ENCODE measurements at places on chromosomes 2 and 18. TPM values are rescaled to one million over a fixed set of nuclear protein-coding genes. Genes with fewer than 3 reads are reported as not detected.
A peak's percentile ranks its signal among the peaks of the same experiment; 100 is the strongest.

GRCh38 chr2:227462462-227462951, 9.4 kb upstream of the AGFG1 start:
- H3K36me3 ChIP-seq, result no peaks in the 10 kb centered on the region
- no peaks in the 10 kb centered on the region for H3K27me3 ChIP-seq
- H3K4me1 ChIP-seq, result no peaks in the 10 kb centered on the region
- H3K4me3 ChIP-seq, result no peak overlapping the region
- no peak overlapping the region for H3K27ac ChIP-seq
- no peak for DNase-seq

METAP1D gene
- 38.2 TPM for total RNA-seq

ACADL gene
- total RNA-seq, result 0.26 TPM

DNA sequence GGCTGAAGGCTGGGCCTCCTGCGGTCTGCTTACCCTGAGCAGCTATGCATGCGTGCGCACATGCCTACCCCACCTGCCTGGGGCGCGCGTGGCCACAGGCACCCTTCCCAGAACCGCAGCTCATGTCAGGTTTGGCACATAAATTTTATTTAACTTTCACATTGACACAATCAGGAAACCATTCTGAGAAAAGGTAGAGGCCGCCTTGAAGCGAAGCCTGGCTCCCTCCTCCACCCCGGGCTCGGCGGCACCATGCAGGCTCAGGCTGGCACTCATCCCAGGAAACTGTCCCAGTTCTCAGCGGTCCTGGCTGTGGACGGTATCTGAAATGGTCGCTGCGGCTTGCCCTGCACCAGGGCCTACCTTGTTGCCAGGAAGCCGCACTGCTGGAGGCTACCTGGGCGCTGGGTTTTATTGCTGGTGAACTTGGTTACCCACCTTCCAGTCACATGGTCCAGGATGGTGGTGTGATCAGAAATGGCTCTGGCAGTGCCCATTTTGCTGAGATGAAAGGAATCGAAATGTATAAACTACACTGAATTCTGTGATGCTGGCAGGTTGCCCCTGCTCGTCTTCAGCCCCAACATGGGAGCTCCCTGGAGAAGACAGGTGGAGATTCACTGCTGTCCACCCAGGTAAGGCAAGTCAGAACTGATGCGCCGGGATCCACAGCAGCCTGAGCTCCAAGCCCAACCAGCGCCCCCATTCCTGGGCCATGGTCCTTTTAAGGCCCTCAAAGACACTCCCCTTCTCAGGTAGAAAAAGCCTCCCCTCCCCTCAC, 25.5 kb downstream of the CHST10 start:
- H3K36me3 ChIP-seq, result no peaks in the 10 kb centered on the region
- H3K27me3 ChIP-seq, result no peaks in the 10 kb centered on the region
- H3K27ac ChIP-seq, result no peak overlapping the region
- no peaks in the 10 kb centered on the region for H3K4me1 ChIP-seq
- H3K4me3 ChIP-seq, result no peak overlapping the region

- no peak for DNase-seq
- H3K4me1 ChIP-seq, result no peaks in the 10 kb centered on the region
- no peaks in the 10 kb centered on the region for H3K36me3 ChIP-seq
- H3K4me3 ChIP-seq, result no peak overlapping the region
- H3K27me3 ChIP-seq, result no peaks in the 10 kb centered on the region
Measured at GRCh38 chr2:114472246-114472645, 29.8 kb downstream of the DPP10 start.

GRCh38 chr2:27390822-27391679, 10.5 kb upstream of the ZNF513 start:
- DNase-seq, result no peak
- no peaks in the 10 kb centered on the region for H3K36me3 ChIP-seq
- H3K4me1 ChIP-seq, result no peaks in the 10 kb centered on the region

GALR1 gene
- total RNA-seq, result not detected

GRCh38 chr18:13464432-13465123, 246.0 kb downstream of the LDLRAD4 start:
- H3K27ac ChIP-seq, result no peak overlapping the region
- no peak for DNase-seq
- H3K36me3 ChIP-seq, result no peaks in the 10 kb centered on the region
- H3K4me1 ChIP-seq, result no peaks in the 10 kb centered on the region

DNA sequence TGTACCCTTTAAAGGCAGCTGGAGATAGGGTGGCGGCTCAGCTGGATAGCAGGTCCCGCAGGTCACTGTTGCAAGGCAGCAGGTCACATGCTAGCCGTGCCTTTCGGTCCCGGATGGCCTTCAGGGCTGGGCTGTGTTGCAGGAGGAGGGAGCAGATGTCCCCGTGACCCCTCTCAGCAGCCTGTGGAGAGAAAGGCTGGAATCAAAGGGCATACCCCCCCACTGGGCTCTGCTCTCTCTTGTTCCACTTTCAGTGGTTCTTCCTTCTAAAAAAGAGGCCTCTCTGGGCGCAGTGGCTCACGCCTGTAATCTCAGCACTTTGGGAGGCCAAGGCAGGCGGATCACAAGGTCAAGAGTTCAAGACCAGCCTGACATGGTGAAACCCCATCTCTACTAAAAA, 4.4 kb upstream of the ANKRD23 start:
- H3K4me3 ChIP-seq, result no peak overlapping the region
- no peaks in the 10 kb centered on the region for H3K36me3 ChIP-seq
- H3K27me3 ChIP-seq, result no peaks in the 10 kb centered on the region
- no peak overlapping the region for H3K27ac ChIP-seq
- no peak for DNase-seq
- no peaks in the 10 kb centered on the region for H3K4me1 ChIP-seq

- H3K36me3 ChIP-seq, result no peaks in the 10 kb centered on the region
- no peak for DNase-seq
- no peaks in the 10 kb centered on the region for H3K4me1 ChIP-seq
- H3K4me3 ChIP-seq, result no peak overlapping the region
- no peak overlapping the region for H3K27ac ChIP-seq
Measured at GRCh38 chr2:27782701-27783100, 11.2 kb downstream of the MRPL33 start.

DNA sequence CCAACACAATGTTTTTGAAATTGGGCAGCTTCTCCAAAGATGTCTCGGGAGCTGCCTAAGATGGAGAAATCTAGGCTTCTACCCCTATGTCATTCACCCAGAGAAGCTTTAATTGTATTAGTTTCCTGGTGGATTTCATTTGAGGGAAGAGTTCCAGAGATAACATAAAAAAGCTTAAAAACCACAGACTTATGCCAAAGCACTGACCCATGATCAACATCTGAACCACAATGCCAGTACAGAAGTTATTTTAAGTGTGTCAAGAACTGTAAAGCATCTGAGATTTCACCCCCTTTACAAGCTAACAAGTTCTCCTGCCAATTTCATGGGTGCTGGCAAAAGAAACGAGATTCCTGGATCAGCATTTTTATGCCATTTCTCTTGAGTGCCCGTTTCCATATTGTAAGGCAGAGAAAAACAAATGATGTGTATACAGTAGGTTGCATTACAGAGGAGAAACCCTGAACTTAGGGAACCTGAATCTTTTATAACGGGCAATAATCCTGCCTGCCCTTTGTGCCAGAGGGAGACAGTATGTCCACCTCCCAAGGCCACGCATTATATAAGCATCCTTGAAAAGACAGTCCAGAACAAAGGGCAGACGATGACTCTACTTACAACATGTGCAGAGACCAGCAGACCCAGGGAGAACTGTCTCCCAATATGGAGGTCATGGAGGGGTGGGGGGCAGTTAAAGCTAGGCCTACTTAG, 44.1 kb downstream of the MREG start:
- H3K27me3 ChIP-seq, result no peaks in the 10 kb centered on the region
- DNase-seq, result no peak
- no peaks in the 10 kb centered on the region for H3K36me3 ChIP-seq
- no peaks in the 10 kb centered on the region for H3K4me1 ChIP-seq

DNA sequence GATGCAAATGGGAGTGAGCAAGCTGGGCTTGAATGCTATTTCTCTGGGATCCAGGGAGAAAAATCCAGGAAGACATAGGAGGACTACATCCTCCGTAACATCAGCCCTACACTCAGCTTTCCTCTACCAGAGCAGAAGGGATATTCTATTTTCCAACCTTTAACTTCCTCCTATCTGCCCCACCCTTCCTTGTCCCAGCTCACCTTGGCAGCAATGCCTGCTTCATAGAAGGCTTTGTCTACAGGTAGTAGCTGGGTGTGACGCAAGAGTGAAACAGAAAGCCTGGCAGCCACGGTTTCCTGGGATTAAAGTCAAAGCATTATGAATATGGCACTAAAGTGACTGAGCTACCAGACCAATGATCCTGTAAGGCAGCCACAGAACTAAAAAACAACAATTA, 3.9 kb downstream of the KRTCAP3 start:
- H3K36me3 ChIP-seq, result no peaks in the 10 kb centered on the region
- H3K27ac ChIP-seq, result no peak overlapping the region
- no peak for DNase-seq
- H3K4me3 ChIP-seq, result no peak overlapping the region
- H3K27me3 ChIP-seq, result no peaks in the 10 kb centered on the region

ANKRD30BL gene
- 1.2 TPM for total RNA-seq

- no peaks in the 10 kb centered on the region for H3K27me3 ChIP-seq
- H3K36me3 ChIP-seq, result no peaks in the 10 kb centered on the region
- no peaks in the 10 kb centered on the region for H3K4me1 ChIP-seq
- no peak overlapping the region for H3K27ac ChIP-seq
Measured at GRCh38 chr18:73246763-73247162, 379.0 kb upstream of the NETO1 start.

DNA sequence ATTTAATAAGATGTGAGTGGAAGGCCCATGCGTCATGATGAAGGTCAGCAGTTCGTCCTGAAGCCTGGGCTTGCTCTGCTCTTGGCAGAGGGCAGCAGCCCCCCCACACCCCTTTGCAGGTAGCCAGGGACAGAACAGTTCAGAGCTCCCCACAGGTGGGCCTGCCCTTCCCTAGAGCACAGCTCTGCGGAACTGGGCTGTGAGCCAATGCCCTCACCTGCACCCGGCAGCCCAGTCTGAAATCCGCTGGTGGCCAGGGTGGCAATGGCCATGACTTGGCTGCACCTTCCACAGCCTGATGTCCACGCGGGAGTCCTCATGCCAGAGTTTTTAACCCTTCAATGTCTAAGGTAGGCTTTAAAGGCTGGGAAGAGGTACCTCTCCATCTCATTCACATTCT, 136.7 kb downstream of the ACKR3 start:
- no peaks in the 10 kb centered on the region for H3K4me1 ChIP-seq
- no peak for DNase-seq
- H3K27me3 ChIP-seq, result no peaks in the 10 kb centered on the region
- H3K4me3 ChIP-seq, result no peak overlapping the region

GRCh38 chr2:48699348-48699930, 56.1 kb downstream of the LHCGR start:
- no peak overlapping the region for H3K4me3 ChIP-seq
- no peaks in the 10 kb centered on the region for H3K36me3 ChIP-seq
- no peak overlapping the region for H3K27ac ChIP-seq
- H3K27me3 ChIP-seq, result no peaks in the 10 kb centered on the region

DNA sequence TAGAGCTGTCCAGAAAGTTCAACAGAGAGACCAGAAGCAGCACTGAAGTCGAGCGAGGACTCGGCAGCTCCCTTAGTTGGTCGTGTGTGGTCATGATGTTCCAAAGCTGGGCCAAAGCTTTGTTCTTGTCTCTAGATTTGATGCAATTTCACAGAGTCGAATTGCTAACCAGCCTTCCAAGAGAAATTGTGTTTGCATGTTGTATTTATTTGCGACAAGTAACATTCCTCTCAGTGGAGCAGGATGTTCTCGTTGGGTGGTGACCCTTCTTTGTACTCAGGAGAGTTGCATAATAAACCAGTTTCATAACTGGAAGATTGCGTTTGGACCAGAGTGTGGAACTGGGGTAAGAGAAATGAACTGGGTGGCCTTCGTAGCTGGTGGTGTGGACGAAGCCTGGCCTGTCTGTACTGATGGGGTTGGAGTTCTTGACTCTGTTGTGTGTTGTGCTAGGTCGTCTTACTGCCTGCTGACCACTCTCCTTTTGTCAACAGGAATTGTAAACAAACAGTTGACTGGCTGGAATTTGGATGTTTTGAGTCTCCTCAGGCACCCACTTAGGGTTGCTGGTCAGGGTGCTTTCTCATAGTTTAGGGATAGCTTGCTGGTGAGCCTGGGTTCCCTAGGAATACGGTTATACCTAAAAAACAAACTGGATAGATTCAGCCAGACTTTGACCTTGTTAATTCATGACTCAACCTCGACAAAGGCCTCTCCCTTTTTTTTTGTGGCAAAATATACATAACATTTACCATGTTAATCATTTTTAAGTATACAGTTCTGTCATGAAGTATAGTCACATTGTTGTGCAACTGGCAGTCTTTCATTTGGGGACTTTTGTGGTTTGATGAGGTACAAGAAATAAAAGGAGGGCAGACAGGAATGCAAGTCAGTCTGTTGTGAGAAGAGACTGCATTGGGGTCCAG, 28.9 kb upstream of the TOGARAM2 start:
- H3K27ac ChIP-seq, result no peak overlapping the region
- H3K4me1 ChIP-seq, result no peaks in the 10 kb centered on the region
- H3K4me3 ChIP-seq, result no peak overlapping the region
- no peaks in the 10 kb centered on the region for H3K27me3 ChIP-seq

GRCh38 chr2:19496646-19497045, 138.2 kb upstream of the OSR1 start:
- no peak overlapping the region for H3K4me3 ChIP-seq
- no peak overlapping the region for H3K27ac ChIP-seq
- no peaks in the 10 kb centered on the region for H3K36me3 ChIP-seq
- no peak for DNase-seq
- no peaks in the 10 kb centered on the region for H3K4me1 ChIP-seq

DNA sequence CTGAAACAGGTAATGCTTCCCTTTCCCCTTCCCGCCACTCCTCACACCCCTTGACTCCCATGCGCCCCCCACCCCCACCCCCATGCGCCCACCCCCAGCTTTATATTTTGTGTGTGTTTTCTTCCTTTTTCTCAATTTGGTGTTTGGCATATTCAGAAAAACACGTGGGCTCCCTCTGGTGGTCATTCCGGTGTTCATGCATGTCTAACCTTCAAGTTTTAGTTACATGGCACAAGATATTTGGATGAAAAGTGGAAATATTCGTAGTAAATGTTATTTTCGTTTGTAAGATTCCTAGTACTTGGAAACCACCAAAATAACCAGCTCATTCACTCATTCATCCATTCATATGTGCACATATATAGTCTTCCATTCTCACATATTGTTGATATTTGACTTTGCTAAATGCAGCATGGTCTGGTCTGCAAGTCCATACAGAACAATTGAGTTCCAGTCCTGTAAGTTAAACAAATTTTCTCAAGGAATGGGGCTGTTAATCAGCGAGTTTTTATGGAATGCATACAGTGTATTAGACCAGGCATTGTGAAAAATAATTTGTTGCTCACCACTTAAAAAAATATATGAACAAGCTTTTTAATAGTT, 143.6 kb upstream of the MAP3K20 start:
- H3K27me3 ChIP-seq, result no peaks in the 10 kb centered on the region
- no peaks in the 10 kb centered on the region for H3K36me3 ChIP-seq
- H3K27ac ChIP-seq, result peak overlapping the region; percentile 22
- DNase-seq, result peak; percentile 70

GRCh38 chr18:63249771-63250170, 69.8 kb downstream of the BCL2 start:
- H3K4me1 ChIP-seq, result peaks cover 4% of the 10 kb centered on the region
- H3K27me3 ChIP-seq, result no peaks in the 10 kb centered on the region
- no peak overlapping the region for H3K4me3 ChIP-seq

All from uterus (tissue), 4 donors.